ENCODE measurements at places on chromosomes 5 and 9.

DNA sequence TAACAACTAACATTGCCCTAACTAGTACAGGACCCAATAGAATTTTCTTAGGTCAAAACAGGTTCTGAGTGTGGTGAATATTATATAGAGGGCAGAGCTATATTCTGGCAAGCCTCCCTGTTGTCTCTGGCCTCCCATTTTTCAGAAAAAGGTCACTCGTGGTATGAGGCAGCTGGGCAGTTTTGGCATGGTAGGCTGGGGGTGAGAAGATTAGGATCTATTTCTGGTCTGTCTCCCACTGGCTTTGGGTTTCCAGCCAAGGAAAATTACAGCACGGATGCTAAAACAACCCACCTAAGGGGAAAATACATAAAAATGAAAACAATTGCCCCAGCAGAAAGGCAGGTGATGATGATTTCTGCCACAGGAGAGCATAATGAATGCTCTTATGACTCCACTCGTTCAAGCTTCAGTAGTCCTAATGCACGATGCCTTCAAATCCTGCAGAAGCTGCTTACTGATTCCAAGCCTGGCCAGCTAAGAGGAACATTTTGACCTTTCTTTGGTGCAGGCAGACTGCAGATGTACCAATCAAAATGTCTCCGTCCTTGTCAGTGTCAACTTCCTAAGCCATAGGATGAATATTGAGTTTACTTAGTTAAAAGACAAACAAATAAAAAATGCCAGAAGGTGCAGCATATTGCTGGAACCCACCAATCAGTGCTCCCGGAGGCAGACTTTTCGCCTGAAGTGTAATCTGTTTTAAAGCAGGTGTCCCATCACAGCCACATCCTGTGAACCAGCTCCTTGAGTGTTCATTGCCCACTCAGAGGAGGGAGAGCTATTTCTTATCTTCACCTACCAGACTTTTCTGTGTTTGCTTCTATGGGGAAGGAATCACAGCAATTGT, 435.4 kb downstream of the ZSWIM6 start:
- no peak for DNase-seq

DNA sequence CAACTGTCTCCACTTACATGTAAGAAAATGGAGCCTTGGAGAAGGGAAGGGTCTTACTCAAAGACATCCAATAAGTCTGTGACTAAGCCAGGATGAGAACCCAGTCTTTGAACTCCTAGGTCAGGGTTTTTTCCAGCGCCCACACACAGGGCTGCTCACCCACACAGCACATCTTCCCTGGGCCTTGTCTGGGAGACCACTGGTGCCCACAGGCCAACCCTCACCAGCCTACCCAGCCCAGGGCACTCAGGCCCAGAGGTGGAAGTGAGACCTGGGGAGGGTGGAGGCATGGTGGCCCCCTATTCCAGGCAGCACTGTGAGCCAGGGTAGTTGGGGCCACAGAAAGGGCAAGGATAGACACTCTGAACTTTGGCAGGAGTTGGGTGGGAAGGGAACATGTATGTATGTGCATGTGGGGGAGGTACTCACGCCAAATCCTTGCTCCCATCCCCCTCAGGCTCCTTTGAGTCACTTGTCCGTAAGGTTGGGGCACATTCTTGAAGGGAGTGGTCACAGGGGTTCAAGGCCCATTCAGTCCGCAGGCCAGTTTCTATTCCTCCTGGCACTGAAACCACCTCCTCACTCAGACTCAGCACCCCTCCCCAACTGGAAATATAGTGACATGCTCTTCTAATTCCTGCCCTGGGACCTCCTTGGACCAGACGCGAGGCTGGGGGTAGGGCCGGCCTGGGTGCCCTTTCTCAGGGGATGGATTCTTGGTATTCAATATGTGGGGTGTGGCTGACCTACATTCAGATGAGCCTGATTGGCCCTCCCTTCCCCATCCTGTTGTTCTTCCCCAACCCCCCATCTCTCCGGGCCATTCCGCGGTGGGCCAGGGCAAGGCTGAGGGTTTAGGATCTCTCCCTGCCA, 2.9 kb upstream of the SLC4A9 start:
- no peak for DNase-seq

DNA sequence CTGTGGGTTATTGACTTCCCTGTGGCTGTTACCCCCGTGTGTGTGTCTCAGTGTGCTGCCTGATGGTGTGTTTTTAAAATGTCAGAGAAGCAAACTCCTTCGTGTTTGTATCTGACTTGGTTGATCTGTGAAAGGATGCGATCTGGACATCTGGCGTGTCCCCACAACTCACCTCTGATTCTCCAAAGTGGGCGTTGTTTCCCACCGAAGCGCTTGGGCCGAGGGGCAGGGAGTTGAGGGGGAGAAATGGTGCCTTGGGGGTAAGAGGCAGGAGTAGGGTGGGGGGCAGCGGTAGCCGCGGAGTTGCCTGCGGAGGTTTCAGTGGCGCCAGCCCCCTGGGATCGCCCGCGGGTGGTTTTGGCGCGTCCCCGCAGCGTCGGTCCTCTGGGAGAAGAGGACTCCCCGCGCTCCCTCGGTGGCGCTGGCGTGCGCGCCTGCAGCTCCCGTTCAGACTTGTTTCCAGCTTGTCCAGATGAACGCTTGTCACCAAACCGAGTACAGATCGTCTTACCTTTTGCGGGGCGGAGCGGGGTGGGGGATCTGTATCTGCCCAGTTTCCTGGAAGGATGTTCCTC, 1.1 kb downstream of the MAST4 start:
- no peak for DNase-seq

GRCh38 chr9:78614892-78615291, 318.0 kb downstream of the PSAT1 start:
- DNase-seq, result no peak

DNA sequence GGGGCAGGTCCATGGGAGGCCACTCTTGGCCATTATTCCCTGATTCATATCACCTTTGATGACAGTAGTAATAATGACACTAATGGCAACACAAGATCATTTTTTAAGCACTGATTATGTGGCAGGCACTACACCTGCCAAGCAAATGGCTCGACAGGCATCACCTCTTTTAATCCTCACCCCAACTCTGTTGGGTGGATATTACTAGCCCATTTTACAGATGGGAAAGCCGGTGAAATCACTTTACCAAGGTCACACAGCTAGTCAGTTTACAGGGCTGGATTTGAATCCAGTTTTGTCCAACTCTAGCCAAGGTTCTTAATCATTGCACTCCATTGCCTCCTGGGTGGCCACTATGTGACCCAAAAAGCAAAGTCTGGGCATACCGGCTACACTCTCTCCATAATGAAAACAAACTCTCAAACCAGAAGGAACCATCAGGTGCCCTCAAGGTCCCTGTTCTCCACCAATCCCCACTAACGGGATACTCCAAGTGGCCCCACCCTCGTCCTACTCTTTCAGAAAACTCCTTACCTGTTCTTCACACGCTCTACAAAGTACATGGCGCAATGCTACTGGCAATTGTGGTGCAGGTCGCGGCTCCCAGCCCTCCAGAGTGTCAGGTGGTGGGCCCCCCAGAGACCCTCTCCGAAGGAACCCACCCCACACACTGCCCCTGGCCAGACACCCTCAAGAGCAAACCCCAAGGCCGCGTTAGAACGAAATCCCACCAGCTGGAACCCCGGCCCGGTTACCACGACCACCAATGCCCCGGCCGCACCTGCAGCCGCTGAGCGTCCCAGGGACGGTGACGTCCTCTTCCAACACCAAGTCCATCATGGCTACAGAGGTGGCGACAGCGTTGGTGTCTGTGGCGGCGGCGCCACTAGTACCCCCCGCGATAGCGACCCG, 572 bp downstream of the CDK5RAP2 start:
- DNase-seq, result no peak

GRCh38 chr9:134329886-134330285, 3.6 kb downstream of the RXRA start:
- no peak for DNase-seq

DNA sequence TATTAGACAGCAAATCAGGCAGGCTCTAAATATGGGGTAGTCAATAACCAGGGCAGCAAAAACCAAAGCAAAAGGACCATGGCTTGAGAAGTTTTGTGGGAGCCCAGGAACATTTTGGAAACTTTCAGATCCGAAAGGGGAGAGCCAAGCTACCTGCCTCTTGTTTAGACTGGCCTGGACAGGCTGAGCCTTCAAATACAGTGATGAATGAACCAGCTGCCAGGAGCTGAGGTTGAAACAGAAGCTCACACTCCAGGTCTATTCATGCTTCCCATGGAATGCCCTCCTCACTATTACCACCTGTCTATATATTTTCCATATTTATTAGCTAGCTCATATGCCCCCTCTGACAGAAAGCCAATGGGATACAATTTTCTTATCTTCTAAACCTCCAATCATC, 150.8 kb upstream of the SLC44A1 start:
- no peak for DNase-seq

DNA sequence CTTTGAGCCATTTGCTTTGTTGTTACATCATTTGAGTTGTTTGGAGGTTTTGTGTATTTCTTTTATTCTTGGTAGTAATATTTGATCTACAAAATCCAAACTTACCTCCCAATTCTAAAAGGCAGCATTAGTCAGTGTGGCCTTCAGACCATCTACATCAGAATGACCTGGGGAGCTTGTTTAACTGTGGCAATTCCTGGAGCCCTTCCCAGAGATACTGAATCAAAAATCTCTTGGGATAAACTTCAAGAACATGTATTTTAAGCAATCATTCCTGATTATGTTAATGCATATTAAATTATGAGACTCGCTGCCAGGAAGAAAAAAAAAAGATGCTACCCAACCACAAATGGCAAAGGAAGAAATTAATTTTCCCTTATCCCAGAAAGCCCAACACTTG, 268.9 kb upstream of the PDE4D start:
- DNase-seq, result no peak

DNA sequence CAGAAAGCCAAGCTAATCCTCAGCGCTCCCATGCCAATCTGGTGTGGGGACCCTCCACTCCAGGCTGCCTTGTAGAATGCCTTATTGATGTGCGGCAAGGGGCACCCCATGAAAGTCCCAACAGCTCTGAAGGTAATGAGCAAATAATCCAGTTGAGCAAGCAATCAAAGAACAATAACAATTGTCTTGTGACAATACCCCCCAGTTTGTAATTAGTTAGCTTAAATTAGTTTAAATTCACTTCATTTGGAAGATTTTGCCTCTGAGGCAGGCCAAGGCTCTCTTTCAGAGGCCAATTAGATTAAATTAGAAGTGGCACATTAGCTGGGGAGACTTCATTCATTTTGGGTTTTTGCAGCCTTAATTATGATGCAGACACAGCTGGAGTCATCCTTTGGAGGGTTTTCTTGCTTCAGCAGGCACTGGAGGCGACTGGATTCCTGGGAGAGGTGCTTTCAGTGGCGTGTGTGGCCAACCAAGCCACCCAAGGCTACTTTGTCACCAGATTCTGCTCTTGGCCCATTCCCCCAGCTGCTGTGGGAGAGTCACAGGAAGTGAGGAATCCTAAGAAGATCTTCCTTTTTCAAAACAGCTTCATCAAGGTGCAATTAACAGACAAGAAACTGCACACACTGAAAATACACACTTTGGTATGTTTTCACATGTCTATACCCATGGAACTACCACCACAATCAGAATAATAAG, 17.9 kb upstream of the FBP1 start:
- no peak for DNase-seq

DNA sequence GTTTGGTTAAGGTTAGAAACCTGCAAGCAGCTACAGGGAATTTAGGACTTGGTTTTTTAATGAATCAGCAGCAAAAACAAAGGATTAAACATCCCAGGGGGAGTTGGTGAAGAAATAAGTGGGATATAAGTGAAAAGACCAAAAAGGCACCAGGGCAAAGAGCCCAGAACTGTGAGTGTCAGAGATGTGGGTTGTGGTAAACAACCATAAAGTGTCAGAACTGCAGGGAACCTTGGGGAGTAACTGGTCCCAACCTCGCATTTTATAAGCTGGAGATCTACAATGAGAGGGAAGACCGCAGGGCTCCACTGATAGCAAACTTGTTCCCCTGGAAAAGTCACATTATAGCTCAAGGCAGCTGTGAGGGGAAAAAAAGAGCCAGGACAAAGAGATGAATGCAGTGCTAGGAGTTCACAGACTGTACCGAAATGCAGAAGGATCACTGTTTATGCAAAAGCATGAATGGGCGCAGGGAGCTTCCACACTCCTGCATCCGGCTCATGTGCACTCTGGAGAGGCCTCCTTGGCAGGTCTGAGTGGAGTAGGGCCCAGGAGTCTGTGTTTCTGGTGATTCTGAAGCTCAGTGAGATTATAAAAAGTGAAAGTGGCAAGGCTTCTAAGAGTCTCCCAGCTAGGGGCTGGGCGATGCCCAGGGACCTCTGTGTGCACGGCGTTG, 156.3 kb downstream of the GOLPH3 start:
- DNase-seq, result peak; percentile 34

GRCh38 chr5:64615895-64616294, 74.4 kb upstream of the SHISAL2B start:
- no peak for DNase-seq

GRCh38 chr9:110626101-110626829, 42.3 kb upstream of the MUSK start:
- peak; percentile 70 for DNase-seq

DNA sequence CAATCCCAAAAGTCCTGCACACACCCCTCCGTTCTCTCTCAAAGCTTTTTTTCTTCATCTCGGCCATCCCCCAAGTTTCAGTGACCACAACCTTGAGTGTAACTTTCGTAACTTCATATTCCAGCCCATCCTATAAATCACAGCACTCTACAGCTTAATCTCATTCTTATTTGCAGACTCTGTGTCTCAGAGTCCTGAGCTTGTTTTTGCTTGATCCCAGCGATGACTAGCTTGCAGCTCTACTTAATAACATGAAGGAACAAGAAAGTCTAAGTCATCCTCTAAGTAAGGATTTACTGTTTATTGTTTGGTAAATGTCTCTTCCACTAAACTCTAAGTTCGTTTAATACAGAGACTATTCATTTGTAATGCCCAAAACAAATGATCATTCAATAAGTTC, 2.6 kb upstream of the SPDL1 start:
- DNase-seq, result no peak

DNA sequence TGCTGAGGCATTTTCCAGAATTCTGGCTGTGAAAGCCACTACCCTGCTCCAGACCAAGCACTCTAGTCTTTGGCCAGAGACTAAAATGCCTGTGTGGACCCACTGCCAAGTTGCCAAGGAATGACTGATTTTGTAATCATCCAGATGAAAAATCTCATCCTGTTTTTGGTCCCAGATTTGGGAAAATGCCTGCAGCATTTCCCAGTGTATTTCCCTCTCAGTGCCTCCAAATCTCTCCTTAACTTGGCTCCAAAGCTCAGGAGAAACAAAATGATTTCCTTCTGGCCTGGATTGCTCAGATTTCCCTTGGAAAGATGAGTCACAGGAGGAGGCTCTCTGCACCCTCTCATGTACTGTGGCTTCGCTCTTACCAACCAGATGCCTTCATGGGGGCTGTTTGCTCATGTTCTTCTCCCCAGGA, 335.2 kb upstream of the TARS1 start:
- DNase-seq, result peak; percentile 10

DNA sequence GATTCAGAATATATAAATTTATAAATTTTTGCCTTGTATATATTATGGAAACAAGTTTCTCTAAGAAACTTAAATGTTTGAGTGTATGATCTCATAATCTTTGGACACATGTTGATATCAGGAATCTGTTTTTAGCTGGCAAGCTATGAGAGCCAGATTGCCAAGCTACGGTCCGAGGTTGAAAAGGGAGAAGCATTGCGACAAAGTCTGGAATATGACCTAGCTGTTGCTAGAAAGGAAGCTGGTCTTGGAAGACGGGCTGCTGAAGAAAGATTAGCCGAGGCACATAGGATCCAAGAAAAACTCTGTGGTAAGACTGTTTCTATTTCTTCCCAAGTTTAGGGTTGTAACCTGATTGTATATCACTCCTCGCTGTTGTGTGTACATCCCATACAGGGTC, 25.9 kb downstream of the CCDC171 start:
- DNase-seq, result no peak

All from T1000 (cell line).